Dermis blood vessel endothelial cell (primary cell): ENCODE measurements at places on chromosomes 4 and X.

DNA sequence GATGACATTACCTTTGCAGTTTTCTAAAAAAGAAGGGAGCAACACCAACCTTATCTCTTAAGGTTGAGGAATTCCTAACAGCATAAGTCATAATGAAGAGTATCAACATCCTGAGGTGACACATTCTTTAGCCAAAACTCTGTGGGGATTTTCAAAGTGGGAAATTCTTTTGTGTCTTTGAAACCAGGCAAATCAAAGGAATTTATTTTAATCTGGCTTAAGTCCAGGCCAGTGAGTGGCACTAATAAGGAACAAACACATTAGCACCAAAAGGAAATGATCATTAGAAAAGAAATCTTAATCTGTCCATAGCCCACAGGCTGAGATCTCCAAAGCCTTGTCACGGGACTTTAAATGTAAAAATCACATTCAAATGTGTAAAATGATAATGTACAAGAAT is 110.1 kb downstream of the LARP7 start:
- peak; percentile 4 for DNase-seq

- no peak for DNase-seq
Measured at GRCh38 chr4:153948041-153948440, 159.2 kb upstream of the SFRP2 start.

GRCh38 chr4:81590596-81590995 is 118.9 kb upstream of the RASGEF1B start:
- DNase-seq: no peak

DNA sequence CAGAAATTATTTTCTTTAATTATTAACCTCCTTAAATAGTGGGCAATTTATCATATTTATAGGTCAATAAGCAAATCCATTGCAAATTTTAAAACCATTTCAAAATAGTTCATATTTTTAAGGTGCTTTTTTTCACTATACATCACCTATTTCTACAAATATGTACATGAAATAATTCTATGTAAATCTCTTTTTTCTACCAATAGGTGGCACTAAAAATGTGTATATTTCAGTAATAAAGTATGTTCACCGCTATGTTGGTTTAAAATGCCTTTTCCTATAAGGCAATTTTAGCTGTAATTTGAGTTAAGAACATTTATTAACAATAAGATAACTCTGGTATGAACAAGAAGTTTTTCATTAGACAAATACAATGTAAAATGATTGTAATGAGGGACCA is 672.2 kb downstream of the KCTD8 start:
- peak; percentile 34 for DNase-seq

DNA sequence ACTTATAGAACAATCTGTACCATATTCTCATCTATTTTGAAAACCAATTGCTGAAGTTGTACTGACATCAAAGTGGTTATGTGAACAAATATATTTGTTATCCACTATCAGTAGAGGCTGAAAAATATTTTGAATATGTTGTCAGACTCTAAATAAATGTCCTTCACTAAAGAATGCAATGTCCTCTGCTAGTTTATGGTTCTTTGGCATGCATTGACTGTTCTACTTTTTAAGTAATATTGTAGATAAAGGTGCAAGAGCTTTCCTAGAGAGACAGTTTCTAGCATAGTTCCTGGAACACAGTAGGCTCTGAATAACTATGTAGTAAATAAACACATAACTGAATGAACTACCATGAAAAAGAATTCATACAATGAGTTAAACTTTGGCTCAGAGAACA is 18.2 kb upstream of the COX7B2 start:
- DNase-seq: no peak

GRCh38 chr4:122636697-122637096 is 15.8 kb upstream of the IL21 start:
- no peak for DNase-seq

GRCh38 chr4:82728301-82728700 is 70.3 kb downstream of the SCD5 start:
- no peak for DNase-seq

GRCh38 chr4:1712216-1713002 is at the start of gene SLBP:
Gene SLBP, minus strand, starts transcription at chr4:1712319. Its CDS starts 131 bp downstream, at chr4:1712188.
- peak; percentile 93 for DNase-seq

GRCh38 chrX:111007238-111007637 is 88.8 kb upstream of the PAK3 start:
- DNase-seq: no peak

GRCh38 chrX:50072110-50072509 is 128.7 kb downstream of the AKAP4 start:
- no peak for DNase-seq

- DNase-seq: no peak
Measured at GRCh38 chr4:135192751-135193535, 991.4 kb upstream of the PABPC4L start.

- DNase-seq: no peak
Measured at GRCh38 chr4:25892796-25893195, 21.2 kb upstream of the SMIM20 start.

DNA sequence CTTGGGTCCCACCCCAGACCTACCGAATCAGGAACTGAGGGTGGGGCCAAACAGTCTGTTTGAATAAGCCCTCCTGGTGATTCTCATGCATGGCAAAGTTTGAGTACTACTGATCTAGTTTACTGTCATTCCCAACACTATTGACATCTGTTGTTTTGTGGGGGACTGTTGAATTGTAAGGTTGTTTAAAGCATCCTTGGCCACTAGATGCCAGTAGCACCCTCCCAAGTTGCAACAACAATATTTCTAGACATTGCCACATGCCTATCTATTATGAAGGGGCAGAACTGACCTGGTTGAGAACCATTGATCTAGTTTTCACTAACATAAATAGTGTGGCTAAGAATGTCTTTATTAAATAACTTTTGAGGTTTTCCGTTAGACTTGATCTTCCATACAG is 15.1 kb downstream of the TAF9B start:
- DNase-seq: peak; percentile 19
